ENCODE measurements at places on chromosomes 7 and 10. TPM values are rescaled to one million over a fixed set of nuclear protein-coding genes. Genes with fewer than 3 reads are reported as not detected.

Gene CYP26C1
- not detected for total RNA-seq

DNA sequence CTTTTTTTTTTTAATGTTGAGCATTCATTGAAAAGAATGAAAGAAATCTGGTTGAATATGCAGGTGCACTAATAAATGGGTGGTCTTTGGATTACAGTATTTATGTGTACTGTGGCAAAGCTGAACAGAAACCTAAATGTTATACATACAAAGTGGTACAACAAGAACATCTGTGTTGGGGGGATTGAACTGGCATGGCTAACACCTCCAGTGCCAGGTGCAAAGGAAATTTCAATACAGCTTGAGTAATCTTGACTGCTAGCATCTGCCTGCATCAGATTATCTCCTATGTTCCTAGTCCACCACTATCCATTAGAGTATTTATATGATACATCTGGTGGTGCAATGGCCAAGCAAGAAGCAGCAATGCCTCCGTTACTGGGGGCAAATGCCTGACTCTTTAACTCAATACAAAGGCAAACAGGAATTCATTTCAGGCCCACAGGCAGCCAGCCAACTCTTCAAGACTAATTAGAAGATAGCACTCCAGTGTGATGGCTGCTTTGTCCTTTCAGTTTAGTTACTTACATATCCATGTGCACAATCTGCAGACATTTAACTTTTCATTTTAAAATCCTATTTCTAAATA lies 220.5 kb upstream of the ETV1 start:
- DNase-seq, result no peak

GRCh38 chr7:1076184-1077072 lies 11.5 kb upstream of the GPER1 start:
- no peak for DNase-seq

- peak; percentile 26 for DNase-seq
These were observed 70.9 kb downstream of the GCC1 start for GRCh38 chr7:127514499-127514898.

Gene SLC18A3
- total RNA-seq, result 4.6 TPM

DNA sequence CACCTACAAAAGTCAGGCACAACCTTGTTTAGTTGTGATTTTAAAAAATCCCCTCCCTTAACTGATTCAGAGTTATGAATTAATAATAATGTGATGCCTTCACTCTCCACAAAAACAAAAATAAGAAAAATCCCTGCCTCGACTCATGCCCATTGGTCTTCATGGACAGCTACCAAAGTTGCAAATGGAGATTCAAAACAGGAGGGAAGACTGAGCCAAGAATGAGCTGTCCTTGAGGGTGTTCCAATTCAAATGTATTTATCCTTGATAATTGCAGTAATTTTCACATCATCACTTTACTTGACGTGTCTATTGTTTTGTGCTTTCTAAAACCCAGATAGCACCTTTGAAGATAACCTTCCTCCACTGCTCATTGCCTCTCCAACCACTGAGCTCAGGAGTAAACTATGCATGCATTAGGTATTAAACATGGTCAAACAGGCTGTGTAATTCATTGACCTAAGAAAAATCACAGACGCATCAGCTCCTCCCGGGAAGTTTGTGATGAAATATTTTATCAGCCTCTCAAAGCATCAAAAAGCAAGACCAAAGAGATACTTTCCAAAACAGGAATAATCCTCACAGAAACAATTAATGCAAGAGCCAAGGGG lies 712.7 kb upstream of the IGFBP3 start:
- DNase-seq, result no peak

- peak; percentile 4 for DNase-seq
These were observed 997.0 kb upstream of the POT1 start for GRCh38 chr7:125926621-125927020.

- DNase-seq, result no peak
These were observed 22.2 kb upstream of the PARP12 start for GRCh38 chr7:140084972-140085371.

- no peak for DNase-seq
These were observed 348.2 kb downstream of the SDK1 start for GRCh38 chr7:3649250-3649649.

DNA sequence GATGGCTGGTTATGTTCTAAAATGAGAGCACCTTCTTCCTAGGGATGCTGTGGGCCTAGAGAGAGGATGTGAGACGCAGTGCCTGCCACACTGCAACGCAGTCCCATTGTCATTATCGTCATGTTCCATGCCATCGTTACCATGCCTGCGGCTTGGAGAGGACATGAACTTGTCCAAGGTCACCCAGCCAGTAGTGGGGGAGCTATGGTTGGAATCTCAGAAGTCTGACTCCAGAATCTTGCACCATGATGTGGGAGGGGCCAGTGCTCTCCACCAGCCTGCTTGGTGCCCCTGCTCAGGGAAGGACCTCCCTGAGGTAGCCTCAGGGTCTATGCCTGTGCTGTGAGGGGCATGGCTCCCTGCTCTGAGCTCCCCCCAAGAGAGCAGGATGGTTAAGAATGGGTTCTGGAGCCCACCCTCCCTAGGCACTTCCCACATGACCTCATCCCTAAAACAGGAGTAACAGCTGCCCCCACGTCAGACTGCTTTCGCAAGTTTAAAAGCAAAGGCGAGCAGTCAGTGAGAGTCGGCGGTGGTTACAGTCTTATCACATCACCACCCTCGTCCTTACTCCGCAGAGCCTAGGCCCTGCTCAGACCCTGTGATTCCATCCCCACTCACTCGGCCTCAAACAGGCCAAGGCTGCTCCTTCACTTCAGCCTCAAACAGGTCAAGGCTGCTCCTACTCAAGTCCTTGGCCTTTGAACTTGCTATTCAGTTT lies 50.4 kb downstream of the HABP2 start:
- no peak for DNase-seq

DNA sequence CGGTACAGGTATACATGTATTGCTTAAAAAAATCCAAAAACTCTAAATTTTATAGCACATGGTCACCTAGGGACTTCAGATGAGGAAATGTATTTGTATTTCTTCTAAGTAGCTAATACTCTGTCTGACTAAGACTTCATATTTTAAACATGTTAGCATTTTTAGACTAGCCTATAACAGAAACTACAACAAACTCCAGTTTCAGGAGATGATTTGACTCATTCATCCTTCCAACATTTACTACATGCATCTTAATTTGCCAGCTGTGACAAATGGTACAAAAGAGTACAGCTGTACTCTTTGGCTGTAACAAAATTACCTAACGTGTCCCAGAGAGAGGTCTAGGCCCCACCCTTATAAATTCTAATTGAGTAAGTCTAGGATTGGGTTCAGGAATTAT lies 22.2 kb downstream of the TMEM209 start:
- DNase-seq, result no peak

DNA sequence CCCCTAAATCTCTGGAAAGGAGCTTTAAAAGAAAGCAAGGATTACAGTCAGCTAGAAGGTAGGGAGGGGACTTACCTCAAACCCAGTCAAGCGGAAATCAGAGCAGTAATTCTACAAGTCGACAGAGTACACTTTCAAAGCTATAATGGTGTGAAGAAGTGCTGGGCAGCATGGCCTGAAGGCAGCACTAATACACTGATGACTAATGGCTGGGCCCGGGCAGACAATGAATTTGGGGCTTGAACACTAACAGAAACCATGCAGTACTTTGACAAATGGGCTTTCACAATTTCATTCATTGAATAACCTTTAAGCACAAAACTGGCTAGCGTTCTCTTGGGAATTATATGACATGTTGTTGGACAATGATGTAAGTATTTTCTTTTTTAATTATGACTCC lies 4.7 kb downstream of the GLI3 start:
- DNase-seq, result peak; percentile 65

DNA sequence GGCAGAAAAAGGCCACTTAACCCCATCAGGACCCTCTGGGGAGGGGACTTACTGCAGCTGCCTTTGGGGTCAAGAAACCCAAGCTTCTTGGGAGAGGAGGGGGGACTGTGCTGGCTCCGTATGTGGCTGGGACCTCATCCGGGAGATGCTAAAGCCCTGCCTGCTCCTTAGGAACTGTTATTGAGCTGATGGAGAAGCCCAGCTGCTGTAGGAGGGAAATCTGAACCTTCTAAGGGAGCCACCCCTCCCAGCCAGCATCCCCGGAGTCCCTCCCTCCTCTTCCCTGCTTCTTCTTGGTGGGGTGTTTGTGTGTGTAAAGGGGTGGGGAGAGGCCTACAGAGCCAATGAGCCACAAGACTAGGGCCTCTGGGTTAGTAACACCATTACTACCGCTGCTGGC lies 8.2 kb downstream of the KCNIP2 start:
- DNase-seq, result no peak

Gene TMEM236
- total RNA-seq, result 0.14 TPM

GRCh38 chr7:80135309-80136104 lies 876 bp downstream of the GNAI1 start:
- peak; percentile 26 for DNase-seq

Data from astrocyte (in vitro differentiated cells and primary cell).